ENCODE measurements at places on chromosomes 11 and 22. TPM values are rescaled to one million over a fixed set of nuclear protein-coding genes. Genes with fewer than 3 reads are reported as not detected.

- peak; percentile 94 for DNase-seq
Observed at GRCh38 chr22:17921871-17922821, 102.2 kb downstream of the MICAL3 start.

DNA sequence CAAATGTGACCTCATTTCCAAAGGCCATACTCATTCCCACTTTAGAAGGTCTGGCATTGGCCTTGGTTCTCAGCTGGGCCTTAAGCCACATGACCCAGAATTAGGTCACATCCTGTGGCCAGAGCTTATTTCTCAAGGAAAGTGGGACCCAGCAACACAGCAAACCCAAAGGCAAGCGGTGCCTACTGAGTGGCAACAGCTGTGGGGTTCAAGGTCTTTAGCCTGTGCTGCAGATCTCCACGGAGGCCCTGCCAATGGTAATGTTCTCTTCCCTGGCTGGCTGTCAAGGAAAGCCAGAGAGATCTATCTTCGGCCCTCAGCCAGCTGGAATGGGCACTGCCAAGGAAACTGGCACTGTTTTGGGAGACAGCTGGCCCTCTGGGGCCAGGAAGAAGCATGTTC, 41.5 kb upstream of the TP53I11 start:
- DNase-seq = peak; percentile 44

GRCh38 chr22:17284888-17285287, 65.7 kb upstream of the ADA2 start:
- DNase-seq = no peak

DNA sequence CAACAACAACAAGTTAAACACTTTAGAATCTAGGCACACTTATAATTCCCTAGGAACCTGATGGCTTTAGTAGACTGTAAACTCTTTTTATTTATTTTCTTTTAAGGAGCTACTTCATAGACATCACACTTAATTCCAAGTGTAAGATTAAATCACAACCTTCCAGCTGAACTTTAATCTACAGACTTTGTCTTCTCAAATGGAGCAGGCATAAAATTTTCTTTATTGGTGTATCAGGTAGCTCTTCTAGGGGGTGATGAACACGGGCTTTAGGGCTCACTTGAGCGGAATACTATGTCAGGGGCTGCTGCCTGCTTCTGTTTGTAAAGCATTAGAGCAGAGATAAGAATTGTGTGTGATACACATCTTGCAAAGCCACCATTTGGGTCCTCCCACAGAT, 525.8 kb upstream of the FAT3 start:
- DNase-seq = no peak

- DNase-seq = peak; percentile 23
Observed at GRCh38 chr22:49014227-49015201, 813.2 kb downstream of the BRD1 start.

GRCh38 chr11:18492888-18493287, 33.9 kb downstream of the TSG101 start:
- DNase-seq = no peak

DNA sequence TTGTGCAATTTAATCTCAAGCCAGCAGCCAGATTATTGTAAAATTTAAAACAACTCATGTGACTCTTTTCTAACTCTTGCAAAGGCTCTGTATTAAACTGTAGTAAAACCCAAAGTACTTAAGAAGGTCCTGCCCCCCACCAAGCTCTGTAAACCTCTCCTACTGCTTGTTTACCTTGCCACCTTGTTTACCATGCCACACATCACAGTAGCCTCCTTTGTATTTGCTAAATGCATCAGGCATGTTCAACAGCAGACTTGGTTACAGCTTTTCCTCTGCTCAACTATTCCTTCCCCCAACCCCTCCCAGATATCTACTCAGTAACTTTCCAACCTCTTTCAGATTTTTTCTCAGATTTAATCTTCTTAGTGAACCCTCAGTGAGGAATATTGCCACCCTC, 861.6 kb downstream of the METTL15 start:
- peak; percentile 60 for DNase-seq

- DNase-seq = no peak
Observed at GRCh38 chr11:65290448-65291165, 24.1 kb upstream of the CDC42EP2 start.

GAL3ST1 gene
- 21.4 TPM for total RNA-seq

SPTBN2 gene
- total RNA-seq = 23.9 TPM

DNA sequence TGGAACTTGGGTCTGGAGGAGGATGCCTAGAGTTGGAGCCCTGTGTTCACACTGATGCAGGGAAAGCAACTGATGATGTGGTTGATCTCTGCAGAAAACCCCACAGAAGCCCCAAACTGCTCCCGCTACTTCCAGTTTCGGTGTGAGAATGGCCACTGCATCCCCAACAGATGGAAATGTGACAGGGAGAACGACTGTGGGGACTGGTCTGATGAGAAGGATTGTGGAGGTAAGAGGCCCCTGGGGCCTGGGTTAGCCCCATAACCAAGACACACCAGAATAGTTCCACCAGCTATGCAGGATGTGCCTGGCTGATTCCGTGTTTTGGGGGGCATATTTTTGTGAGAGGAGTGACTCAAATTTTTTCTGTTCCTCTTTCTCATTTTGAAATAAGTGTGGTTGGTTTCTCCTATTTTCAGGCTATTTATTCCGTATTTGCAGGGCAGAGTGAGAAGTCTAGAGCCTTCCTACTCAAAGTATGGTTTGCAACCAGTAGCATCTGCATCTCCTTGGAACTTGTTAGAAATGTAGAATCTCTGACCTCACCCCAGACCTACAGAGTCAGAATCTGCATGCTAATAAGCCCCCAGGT, 137.3 kb upstream of the SORL1-AS1 start:
- DNase-seq = no peak

ZC3H12C gene
- total RNA-seq = 5.6 TPM

PVALB gene
- not detected for total RNA-seq

PLAAT5 gene
- total RNA-seq = 15.4 TPM

- no peak for DNase-seq
Observed at GRCh38 chr22:46766611-46767010, 4.2 kb downstream of the TBC1D22A start.

MCHR1 gene
- not detected for total RNA-seq

- no peak for DNase-seq
Observed at GRCh38 chr11:74138572-74138971, 32.2 kb downstream of the C2CD3 start.

GRCh38 chr22:26656891-26657851, at the start of gene MIAT:
MIAT (plus strand) TSS chr22:26657588.
- peak; percentile 85 for DNase-seq

SAA2 gene
- 0.38 TPM for total RNA-seq

DNA sequence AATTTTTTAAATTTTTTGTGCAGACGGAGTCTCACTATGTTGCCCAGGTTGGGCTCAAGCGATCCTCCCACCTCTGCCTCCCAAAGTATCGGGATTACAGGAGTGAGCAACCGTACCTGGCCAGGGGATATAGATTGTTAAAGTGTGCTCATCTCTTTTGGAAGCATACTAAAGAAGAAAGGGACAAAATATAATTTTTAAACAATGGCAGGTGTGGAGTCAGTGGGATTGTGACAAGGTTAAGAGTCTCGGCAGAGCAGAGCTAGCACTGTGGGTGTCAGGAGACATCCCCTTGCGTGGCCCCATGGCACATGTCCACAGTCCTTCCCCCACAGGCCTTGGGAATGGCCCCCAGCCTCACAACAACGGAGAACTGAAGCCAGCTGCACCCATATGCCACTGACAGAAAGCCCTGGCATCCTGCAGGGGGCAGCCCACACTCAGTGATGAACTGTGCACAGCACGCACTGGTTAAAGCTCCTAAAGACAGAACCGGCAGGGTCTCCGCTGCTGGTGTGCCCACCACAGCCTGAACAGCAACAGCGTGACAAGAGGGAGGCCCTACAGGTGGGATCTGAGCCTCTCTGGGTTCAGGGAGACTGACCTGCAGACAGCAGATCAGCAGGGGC, 29.9 kb downstream of the SERPIND1 start:
- peak; percentile 84 for DNase-seq

DNA sequence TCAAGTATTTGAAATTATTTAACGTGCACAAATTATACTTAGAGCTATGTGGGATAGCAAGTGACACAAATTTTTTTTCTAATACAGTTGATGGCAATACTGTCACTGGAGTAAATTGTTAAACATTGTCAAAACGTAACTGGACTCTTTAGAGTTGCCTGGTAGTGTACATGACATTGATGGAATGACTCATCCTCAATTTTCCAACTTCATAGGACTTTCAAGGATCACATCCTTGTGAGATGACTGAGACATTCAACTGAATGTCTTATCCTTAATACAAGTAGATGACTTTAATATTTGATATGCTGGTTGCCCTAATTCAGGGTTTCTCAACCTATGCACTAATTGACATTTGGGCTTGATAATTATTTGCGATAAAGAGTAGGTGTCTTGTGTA, 310.0 kb downstream of the SWAP70 start:
- DNase-seq = no peak

Data from endodermal cell (in vitro differentiated cells).